T-helper 17 cell (primary cell): ENCODE measurements at places on chromosomes 3 and 15. TPM values are rescaled to one million over a fixed set of nuclear protein-coding genes. Genes with fewer than 3 reads are reported as not detected.

The CEP97 gene
- total RNA-seq = 10.4 TPM

The MGLL gene
- total RNA-seq = 3.3 TPM

The GABRB3 gene
- total RNA-seq = not detected

The CLK3 gene
- 216 TPM for total RNA-seq

The GUCA1C gene
- total RNA-seq = not detected

The MEX3B gene
- 0.87 TPM for total RNA-seq

The THRB gene
- total RNA-seq = not detected

The RAB7A gene
- total RNA-seq = 166 TPM

The RABL3 gene
- total RNA-seq = 17.8 TPM

The IL20RB gene
- total RNA-seq = 4.2 TPM

The MED12L gene
- 6.2 TPM for total RNA-seq
